ENCODE measurements at places on chromosomes 2 and 18.

DNA sequence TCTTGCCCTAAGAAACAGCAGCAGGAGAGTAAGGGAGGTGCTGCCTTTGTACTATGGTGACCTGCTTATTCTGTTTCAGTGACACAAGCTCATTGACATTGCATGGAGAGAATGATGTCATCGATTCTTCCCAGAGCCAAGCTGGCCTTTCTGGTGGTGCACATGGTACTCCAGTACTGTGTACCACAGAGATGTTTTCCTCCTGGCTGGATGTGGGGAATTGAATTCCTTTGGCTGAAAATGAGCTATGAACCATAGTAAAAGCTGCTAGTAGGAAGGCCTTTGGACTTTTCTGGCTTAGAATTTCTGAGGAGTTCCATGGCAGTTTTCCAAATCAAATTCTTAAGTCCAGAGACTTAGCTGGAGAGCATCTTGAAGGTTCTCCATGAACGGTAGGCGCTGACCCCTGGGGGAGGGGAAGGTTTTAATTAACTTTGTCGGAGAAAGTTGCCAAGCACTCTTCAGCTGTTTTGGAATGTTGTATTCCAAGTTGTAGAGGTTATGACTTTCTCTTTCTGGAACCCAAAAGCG lies 17.1 kb upstream of the B3GNT2 start:
- no peak for DNase-seq

GRCh38 chr18:23882616-23883276 lies 131.8 kb upstream of the TTC39C start:
- DNase-seq = no peak

GRCh38 chr18:50880119-50880465 lies 1.2 kb downstream of the ME2 start:
- DNase-seq = no peak

DNA sequence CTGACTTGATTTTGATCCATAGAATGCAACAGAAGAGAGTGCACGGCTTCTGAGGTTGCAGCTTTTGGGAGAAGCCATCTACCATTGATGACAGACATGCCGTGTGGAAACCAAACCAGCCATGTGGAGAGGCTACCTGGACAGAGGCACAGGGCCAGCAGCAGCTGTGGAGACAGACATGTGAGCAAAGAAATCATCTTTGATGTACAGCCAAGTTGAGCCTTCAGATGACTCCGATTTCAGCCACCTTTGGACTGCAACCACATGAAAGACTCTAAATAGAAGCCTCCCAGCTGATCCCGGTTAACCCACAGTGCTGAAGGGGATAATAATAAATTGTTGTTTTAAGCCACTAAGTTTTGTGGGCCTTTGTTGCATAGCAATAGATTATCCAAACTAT lies 54.2 kb downstream of the TSN start:
- no peak for DNase-seq

GRCh38 chr2:144414324-144414845 lies 105.5 kb downstream of the ZEB2 start:
- DNase-seq = no peak

GRCh38 chr18:12652861-12653401 lies 5.0 kb downstream of the SPIRE1 start:
- DNase-seq = no peak

GRCh38 chr18:27411911-27412310 lies 226.8 kb upstream of the CHST9 start:
- DNase-seq = no peak

- DNase-seq = no peak
Observed at GRCh38 chr2:184680825-184681224, 82.5 kb downstream of the ZNF804A start.

DNA sequence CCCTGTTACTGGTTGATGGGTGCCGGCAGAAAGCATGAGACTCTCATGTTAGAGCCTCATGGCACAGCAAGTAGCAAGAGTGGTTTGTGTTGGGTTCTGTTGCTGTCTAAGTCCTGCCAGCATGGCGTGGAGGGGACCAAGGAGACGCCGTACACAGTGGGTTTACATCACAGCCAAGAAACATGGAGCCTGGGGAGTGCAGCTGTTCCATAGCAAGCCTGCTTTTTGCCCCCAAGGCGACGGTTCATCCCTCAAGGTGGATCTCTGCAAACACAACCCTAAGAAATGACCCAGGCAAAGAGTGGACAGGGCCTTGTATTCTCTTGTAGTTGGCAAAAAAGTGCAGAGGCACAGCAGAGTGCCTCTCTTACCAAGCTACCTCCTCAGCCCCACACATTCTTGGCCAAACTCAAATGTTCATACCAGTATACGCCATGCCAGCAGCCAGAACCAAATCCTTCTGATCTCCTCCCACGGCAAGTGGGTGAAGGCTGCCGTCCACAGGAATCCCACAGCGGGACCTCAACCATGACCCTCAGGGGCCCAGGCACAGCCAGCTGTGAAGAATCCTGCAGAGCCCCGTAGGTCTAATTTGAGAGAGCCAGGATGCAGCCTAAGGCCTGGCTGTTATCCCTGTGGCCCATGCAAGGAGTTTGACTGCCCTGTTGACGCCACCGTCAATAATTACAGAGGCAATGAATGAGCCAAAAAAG lies 19.0 kb downstream of the SNED1 start:
- no peak for DNase-seq

DNA sequence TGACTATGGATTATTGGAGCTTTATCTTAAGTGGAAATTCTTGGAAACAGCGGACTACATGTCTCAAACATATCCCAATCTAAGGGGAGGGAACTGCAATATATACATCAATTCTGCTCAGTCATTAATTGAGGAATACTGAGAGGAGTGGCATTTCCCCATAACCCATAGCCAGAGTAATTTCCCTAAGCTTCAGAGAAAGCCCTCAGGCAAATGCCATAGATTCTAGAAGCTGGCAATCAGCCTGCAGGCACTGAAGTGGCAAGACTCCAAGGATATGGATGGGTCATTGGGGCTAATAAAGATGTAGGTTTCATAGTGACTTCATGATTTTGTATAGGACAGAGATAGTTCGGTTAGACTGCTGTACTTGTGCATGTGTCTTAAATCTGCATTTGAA lies 1960.5 kb upstream of the PIK3C3 start:
- no peak for DNase-seq

- DNase-seq = no peak
Observed at GRCh38 chr2:143125717-143126116, 3.5 kb upstream of the ARHGAP15 start.

DNA sequence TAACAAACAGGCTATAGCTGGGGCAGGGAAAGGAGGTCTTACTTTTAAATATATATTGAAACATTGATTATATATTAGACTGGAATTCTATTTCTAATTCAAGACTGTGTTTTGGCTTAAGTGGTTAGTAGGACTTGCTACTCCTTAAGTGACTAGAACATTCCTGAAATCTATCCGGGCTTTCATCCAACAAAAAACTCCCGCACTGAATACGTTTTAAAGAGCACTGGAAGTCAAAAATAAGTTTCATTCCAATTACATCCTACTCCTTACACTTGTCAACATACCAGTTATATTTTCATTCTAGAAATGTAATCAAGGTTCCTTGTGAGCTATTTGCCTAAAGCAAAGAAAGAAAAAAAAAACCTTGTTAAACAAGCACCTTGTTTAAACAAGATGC lies 204.6 kb downstream of the SP3 start:
- no peak for DNase-seq

DNA sequence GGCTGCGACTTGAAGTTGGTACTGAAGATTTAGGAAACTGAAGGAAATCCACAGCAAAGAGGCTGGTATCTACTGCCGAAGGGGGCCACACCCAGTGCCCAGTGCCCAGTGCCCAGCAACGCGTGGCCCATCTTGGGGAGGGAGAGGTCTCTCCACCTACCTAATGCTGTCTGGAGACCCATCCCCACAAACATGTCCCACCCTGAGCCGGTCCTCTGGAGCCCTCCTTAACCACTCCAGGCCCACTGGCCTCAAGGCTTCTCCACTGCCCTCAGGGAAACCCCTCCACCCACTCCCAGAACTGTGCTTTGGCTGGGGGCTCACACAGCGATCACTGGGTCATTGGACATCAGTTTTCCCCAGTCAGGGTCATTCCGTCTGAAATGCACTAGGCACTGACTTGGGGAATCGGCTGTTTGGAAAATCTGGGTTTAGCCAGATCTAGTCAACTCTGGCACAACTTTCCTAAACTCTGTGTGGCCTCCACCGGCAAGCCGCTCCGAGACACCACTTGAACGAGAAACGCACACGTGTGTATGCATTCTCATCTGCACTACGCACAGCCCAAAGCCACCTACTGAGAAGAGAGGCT lies 20.1 kb downstream of the GPR55 start:
- no peak for DNase-seq

DNA sequence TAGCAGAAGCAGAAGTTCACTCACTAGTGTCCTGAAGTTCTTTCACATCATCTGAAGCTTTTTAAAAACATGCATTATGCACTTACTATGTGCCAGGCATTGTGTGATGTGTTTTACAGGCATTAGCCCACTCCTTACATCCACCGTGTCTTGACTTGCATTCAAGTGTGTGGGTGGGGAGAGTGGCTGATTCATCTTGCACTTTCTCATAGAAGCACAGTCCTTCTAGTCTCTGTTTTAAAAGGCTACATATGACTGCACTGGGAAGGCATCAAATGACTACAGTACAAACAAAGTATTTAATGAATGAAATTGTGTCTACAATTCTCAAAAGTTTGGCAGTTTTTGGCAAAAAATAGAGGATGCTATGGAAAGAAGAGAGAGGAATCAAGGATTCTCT lies 21.6 kb upstream of the DSC3 start:
- DNase-seq = no peak

- no peak for DNase-seq
Observed at GRCh38 chr2:151020411-151020810, 241.3 kb downstream of the RBM43 start.

GRCh38 chr2:7517088-7517487 lies 599.9 kb downstream of the RNF144A start:
- DNase-seq = no peak

DNA sequence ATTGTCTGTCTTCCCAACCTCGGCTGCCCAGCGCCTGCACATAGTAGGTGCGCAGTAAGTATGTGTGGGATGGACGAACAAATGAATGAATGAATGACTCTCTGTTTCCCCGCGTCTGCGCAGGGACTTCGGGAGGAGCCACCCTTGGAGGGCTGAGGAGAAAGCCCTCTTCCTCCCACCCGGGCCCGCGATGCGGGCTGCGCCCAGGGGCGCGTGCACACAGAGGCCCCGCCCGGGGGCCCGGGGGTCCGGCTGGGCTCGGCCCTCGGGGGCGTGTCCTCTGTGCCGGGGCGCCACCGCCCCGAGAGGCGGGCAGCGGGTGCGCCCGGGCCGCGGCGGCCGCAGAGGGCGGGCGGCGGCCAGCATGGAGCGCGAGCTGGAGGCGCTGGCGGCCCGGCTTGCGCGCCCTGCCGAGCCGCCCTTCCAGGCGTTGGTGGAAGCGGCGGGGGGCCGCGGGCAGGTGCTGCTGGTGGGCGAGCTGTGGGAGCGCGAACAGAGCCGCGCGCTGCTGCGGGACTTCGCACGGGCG lies at the start of gene C2orf72:
C2orf72 (plus strand) TSS at position 322 of the 529 bp plus-strand sequence; CDS start at position 365, 43 bp downstream.
- no peak for DNase-seq

GRCh38 chr18:907115-907884 lies 2.6 kb downstream of the ADCYAP1 start:
- no peak for DNase-seq

DNA sequence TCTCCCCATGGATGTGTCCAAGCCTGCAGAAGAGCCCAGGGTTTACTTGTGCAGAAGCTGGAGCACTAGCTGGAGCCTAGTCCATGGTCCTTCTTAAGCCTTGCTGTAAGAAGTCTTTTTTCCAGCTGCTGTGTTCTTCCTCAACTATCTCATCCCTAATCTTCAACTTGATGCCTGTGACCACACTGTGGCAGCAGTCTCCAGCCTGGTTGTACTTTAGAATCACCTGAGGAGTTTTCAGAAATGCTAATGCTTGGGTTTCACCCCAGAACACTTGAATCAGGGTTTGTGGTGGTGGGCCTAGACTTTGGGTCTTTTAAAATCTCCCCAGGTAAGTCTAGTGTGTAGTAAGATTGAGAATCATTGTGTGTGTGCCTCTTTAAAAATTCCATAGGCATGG lies 173.6 kb downstream of the ADCYAP1 start:
- no peak for DNase-seq

GRCh38 chr18:46334868-46335281 lies 230.7 kb downstream of the HAUS1 start:
- no peak for DNase-seq

- DNase-seq = no peak
Observed at GRCh38 chr18:67568166-67568565, 51.6 kb upstream of the DSEL start.

DNA sequence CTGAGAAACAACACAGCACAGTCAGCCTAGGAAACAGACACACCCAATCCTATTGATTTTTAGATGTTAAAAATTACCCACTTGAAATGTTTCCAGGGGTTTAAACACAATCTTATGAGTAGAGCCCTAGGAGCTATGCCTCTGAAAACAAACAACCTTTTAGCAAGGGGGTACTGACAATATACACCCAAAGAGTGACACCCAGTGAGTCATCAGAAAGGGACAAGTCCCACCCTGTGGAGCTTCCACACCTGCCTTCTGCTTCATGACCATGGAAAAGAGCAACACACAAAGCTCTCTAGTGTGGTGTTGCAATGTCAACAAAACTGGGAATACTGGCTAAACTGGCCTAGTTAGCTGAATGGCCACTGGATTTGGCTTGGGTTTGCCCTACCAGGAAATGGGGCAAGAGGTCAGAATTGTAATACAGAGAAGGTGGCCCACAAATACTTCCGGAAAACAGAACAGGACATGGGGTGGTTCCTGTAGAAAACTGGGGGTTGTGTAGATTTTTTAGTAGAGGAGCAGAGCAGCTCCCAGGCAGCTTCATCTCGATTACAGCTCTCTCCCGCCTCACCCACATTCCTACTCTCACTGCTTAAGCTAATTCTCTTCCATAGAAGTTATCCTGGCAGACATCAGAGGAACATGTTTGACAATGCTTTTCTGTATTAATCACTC lies 98.2 kb downstream of the GAREM1 start:
- DNase-seq = no peak

DNA sequence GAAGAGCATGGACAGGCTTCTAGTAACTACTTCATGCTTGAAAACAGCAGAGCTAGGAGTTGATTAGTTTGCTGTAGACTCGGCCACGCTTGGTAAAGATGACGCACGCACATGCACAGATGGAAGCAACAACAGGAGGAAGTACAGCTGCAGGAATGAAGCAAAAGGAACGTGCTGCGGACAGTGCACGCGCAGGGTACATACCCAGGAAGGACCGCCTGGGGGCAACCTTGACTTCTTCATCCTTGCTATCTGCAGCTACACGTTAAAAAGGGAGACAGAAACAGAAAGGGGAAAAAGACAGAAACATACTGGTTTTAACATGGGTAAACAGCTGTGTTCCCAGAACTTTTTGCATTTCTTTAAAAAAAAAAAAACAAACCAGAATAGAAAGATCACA lies 17.7 kb downstream of the SLC66A2 start:
- DNase-seq = no peak

- DNase-seq = no peak
Observed at GRCh38 chr2:3189076-3189591, 188.5 kb downstream of the EIPR1 start.

GRCh38 chr2:129015397-129016285 lies 697.0 kb upstream of the HS6ST1 start:
- DNase-seq = no peak

DNA sequence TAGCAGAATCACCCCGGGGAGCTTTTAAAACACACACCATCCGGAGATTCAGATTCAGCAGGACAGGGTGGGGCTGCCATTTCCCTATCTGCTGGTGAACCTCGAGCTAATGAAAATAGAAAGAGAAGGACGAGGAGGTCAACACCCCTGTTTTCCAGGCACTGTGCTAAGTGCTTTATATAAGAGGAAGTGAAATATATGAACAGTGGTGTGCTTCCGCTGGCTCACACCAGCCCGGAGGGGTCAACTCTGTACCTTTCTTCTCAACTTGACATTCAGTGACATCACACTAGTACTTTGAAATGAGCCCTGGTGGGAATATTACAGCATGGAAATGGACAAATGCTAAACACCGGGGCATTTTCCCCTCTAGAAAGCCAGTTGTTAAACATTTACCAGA lies 108.3 kb upstream of the LTBP1 start:
- no peak for DNase-seq

Measured in stimulated activated CD4-positive, alpha-beta T cell treated with anti-CD3 and anti-CD28 coated beads, TNF-alpha, amount 100 ng/mL, for 24 hours (primary cell).